ENCODE measurements at places on chromosomes 7 and 10.

DNA sequence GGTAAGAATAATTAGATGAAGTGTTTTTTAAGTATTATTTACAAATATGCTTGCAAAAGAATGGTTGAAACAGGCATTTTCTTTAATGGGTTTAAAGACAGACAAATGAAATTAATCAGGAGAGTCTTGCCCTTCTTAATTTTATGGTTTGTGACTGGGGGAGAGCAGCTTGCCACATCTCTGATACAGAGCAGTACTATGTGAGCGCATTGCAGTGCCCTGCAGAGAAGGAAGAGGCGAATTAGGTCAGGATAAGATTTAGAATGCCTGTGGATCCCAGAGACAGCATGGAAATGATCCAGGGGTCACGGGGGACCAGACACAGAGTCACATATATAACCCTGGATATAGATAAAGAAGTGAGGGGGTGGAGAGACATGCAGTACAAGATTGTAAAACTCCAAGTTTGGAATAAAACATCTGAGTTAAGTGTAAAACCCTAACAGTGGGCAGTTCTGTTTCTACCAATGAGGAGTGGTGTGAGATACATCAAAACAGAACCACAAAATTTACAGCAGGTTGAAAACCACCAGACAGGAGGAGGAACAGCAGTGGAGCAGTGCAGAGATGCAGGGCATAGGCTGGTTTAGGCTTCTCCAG lies 125.5 kb downstream of the FAM204A start:
- no peak for DNase-seq

GRCh38 chr7:120916538-120916937 lies 34.0 kb upstream of the ING3 start:
- DNase-seq = no peak

DNA sequence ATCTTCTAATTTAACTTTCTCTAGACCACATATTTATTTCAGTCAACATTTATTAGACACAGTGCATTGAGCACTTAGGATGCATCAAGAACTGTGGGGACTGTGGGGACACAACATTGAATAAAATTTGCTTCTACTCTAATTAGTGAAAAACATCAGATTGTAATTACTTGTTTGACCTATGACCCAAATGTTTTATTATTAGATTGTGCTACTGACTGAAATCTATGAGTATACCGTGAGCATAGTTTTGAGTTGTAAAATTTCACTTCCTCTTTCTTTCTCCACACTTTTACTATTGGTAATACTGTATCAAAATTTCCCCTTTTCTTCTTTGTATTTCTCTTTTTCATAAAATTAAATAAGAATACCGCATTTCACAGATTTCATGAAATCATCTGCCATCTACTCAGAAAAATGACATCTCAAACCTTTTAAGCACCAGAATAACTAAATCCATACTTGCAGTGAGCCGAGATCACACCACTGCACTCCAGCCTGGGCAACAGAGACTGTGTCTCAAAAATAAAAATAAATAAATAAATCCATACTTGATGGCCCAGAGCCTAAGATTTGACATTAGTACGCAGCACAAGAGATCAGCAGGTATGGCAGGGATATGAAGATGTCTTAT lies 25.4 kb upstream of the INPP5F start:
- no peak for DNase-seq

GRCh38 chr10:124099604-124100003 lies 6.2 kb upstream of the CHST15 start:
- no peak for DNase-seq

DNA sequence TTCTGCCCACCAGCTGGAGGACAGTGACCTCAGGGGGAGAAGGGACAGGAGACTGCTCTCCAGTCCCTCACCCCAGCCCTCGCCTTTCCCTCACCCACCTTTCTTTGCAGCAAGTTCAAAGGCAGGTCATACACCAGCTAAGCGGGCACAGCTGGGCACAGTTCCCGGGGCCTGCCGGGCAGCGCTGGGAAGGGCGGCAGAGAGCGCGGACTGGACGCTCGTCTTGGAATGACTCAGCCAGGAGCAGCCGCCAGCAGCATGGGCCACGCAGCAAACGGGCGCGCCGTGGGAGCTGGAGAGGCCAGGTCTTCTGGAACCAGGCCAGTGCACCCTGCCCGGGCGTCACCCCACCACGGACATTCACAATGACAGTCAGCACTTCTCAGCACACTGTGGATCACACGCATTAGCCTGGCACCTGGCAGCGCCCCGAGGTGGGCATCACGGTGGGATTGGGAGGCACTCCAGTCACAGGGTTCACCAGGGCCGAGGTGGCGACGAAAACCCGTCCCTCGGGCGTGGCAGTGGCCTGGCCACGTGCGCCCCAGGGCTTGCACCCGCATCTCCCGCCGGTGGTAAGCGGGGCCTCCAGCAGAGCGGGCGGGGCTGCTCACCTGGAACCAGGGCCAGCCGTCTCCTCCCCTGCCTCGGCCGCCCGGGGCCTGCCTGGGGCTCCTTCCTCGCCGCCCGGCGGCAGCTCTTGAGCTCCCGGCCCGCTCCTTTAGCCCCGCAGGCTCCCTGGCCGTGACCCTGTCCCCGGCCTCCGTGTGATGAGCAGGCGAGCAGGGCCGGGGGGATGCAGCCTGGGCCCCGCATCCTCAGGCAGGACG lies 29.0 kb upstream of the WDFY4 start:
- no peak for DNase-seq

DNA sequence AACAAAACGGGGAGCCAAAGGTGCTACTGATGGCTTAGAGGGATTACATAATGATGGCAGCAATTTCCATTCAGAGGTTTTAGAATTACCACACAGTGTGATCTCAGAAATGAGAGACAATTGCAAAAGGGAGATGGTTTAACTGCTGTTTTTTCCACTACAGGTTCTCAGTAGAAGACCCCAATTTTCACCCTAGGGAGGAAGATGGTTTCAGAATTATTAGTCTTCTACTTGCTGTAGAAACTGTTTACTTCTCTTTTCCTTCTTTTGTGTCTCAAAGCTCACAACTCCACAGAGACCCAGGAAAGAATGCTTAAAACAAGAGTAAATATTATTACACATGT lies 226.5 kb downstream of the INHBA start:
- no peak for DNase-seq

- no peak for DNase-seq
These were observed 97.2 kb upstream of the DKK1 start for GRCh38 chr10:52216852-52217251.
